Mesothelial cell of epicardium (in vitro differentiated cells): ENCODE measurements at places on chromosomes 5 and 9. TPM values are rescaled to one million over a fixed set of nuclear protein-coding genes. Genes with fewer than 3 reads are reported as not detected.

Gene C5orf58
- total RNA-seq = not detected in 3 replicates

Gene ADAMTSL2
- total RNA-seq = 6.2 to 7.0 TPM (median 6.5 TPM) in 3 replicates

Gene DBH
- not detected in 3 replicates for total RNA-seq

- no peak for DNase-seq
Measured at GRCh38 chr5:170021506-170021905, 41.2 kb upstream of the INSYN2B start.

- DNase-seq = no peak
Measured at GRCh38 chr9:33780276-33780675, 15.1 kb upstream of the PRSS3 start.

GRCh38 chr5:4720831-4721230 is 419.3 kb upstream of the ADAMTS16 start:
- DNase-seq = no peak

- DNase-seq = no peak
Measured at GRCh38 chr5:9564752-9565151, 18.9 kb upstream of the SEMA5A start.

DNA sequence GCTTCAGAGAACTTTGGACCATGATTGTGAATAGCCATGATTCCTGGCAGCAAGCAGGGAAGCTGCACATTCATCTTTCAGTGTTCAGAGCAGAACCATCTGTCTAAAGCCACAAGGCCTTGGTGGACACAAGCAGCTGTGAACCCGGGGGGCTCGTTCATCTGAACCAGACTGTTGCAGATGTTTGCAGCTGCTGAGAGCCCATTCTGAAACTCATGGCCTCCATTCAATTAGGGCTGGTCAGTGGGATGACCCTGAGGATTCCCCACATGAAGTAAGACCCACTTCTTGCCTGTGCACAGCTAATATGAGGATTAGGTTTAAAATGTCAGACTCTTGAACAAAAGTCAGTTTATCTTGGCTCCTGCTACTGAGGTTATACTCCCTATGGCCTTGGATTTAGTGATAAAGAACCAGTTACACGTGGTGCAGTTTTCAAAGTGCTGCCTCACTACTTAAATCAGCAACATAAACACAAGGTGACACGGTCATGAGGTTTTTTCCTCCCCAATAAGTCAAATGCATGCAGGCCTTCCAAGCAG is 109.8 kb upstream of the IFNK start:
- no peak for DNase-seq

DNA sequence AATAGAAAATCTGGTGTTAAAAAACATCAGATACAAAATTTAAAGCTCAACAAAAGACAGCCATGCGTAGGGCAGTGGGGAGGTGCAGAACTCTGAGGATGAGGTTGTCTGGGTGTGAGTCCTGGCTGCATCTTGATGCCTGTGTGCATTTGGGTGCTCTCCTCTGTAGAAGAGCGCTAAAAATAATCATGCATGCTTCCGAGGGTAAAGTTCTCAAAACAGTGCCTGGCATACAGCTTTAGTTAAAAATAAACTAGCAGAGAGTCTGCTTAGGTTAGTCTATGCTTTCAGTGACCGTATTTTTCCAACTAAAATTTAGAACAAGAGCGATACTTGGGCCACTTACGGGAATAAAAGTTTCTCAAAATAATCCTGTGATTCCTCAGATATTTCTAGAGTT is 55.5 kb upstream of the SPATA31C2 start:
- no peak for DNase-seq
